ENCODE measurements at places on chromosomes 16 and 17.

DNA sequence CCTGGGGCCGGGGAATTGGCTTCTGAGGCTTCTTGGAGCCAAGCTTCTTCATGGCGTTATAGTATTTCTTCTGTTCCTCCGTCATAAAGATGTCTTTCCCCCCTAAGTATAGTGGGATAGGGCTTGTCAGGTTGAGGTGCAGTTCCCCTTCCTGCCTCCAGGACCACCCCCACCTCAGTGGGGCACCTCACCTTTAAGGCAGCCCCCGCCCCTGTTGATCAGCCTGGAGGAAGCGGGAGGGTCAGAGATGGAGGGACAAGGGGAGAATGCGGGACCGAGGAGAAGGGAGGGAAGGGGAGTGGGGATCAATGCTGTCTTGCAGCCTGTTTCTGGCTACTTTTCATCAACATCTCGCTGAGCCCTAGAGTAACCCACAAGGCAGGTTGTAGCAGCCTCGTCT, 11.6 kb upstream of the CD79B start:
- no peak for DNase-seq

DNA sequence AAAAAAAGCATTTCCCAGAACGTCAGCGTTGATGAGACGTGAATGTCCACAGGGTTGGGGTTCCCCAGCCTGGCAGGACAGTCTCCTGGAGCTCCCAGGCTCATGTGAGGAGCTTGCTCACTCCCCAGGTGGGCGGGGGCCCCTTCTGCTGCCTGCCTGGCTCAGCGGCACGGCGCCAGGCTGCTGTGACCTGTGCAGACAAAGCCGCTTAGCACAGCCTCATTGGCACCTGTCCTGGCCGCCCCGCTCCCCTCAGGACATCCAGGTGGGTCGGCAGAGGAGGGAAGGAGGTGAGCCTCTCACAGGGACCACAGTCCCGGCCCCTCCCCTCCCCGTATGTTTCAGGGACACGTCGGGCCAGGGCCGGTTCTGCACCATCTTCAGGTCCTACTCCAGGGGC, 12.9 kb upstream of the WFIKKN1 start:
- DNase-seq, result no peak

- DNase-seq, result no peak
Observed at GRCh38 chr16:57493767-57494166, 7.5 kb upstream of the DOK4 start.

DNA sequence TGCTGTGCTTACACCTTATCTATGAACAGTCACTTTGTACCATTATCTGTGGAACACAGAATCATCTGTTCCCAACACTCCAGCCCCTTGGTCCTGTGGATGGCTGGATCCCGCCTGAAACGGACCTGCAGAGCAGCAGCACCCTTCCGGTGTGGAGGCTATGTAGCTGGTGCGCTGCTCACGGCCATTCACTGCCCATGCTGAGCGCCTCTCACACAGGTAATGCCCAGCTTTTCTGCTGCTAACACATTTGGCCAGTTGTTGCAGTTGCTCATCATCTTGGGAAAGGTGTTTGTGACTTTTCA, 11.4 kb upstream of the PLK1 start:
- DNase-seq, result no peak

GRCh38 chr16:72291121-72291520, 119.2 kb upstream of the PMFBP1 start:
- no peak for DNase-seq

- no peak for DNase-seq
Observed at GRCh38 chr16:69861292-69862030, 89.7 kb upstream of the CLEC18A start.

DNA sequence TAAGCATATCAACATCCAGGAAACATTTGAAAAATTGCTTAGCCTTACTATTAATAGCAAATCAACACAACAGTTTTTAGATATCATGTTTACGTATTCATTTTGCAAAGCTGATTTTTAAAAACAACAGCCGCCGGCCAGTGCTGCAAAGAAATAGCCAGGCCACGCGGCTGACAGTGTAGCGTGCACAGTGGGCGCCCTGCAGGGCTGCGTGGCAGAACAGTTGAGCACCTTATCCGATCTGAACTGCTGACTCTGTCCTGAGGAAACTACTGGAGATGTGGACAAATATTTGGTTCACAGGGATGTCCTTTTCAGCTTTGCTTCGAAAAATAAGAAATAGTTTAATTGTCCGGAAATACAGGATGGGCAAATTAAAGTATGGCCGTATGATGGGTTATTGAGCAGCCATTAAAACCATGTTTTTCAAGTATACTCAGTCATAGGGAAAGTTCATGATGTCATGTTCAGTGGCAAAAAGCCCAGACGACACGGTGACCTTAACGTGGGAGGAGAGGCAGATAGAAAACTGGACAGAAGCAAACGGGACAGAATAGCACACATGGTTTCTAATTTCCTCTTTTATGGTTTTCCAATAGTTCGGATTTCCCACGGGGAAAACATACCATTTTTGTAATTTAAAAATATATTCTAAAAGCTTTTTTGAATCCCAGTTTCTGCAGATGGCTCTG, 52.4 kb upstream of the ENDOV start:
- DNase-seq, result no peak

GRCh38 chr17:2687074-2687418, 24.5 kb downstream of the CLUH start:
- DNase-seq, result no peak

DNA sequence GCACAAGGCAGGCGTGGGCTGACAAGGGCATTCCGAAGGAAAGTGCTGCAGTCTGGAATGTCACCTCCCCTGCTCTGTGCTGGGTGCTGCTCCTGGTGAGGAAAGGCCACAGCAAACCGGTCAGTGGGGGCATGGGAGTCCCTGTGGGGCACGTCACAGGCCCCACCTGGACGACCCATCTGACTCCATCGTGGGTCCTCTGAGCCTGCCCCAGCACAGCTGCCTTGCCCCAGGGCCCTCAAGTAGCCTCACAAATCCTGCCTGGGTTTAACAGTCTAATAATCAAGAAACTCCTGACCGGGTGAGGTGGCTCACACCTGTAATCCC, 2.8 kb upstream of the MYO15B start:
- DNase-seq, result no peak

DNA sequence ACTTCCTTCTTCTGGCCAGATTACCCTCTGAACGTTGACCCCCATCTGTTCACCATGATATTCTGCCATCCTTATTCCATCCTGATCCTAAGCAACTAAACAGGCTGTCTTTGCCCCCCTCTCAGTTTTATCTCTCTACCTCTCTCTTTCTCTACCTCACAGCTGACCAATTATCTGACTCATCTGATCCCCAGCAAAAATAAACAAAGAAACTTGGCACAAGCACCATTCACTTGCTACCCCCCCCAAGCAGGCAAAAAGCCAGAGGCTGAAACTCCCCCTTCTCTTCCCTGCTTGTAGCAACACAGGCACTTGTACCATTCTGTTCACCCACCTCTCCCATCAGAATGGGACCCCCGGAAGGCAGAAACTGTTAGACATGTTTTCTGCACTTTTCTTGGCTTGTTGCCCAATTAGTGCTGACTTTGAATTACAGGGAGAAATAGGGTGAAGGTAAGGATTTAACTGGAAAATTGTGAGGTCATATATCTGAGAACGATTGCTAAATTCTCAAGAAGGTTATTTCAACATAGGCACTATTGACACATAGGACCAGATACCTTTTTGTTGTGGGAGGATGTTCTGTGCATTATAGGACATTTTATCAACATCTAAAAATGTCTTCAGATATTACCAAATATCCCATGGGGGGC, 163.2 kb downstream of the TOX3 start:
- no peak for DNase-seq

GRCh38 chr17:2462481-2462880, 49.2 kb downstream of the METTL16 start:
- DNase-seq, result no peak

DNA sequence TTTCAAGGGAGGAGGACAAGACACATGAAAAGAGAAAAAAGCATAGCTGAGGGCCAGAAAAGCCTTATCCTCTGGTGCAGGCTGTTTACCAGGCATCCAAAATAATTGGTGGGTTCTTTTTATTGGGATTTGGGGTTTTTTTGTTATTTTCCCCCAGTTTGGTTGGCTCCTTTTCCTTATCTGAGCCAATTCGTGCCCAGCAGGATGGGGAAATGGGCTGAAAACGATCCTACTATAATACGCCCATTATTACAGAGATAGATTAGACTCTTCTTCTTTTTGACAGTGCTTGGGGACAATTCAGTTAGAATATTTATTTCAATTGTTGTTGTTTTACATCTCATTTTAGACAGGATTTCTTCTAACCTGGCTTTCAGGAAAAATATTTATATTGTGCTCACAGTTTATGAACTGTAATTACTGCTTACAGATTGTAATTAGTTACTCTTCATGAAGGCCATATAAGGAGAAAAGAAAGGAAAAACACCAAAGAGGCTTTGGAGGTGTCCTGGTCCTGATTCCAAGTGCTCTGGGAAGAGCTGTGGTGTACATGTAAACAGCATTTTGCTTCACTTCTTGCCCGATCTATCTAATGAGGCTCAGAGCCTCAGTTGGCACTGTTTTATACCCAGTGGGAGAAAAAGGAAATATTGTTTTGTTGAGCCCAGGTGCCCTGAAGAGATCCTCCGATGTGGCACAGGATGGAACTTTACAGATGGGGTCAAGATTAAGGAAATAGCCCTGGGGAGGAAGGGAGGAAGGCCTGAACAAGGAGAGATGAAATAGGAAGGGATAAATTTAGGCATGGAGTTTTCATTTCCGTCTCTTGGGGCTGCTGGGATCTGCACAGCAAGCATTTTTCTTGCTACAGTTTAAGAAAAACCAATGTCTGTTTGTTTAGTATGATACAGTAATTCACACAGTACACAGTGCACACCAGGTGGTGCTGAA, 611 bp upstream of the ANKRD40 start:
- DNase-seq, result no peak

GRCh38 chr16:87288753-87289362, 28.3 kb downstream of the C16orf95 start:
- no peak for DNase-seq

DNA sequence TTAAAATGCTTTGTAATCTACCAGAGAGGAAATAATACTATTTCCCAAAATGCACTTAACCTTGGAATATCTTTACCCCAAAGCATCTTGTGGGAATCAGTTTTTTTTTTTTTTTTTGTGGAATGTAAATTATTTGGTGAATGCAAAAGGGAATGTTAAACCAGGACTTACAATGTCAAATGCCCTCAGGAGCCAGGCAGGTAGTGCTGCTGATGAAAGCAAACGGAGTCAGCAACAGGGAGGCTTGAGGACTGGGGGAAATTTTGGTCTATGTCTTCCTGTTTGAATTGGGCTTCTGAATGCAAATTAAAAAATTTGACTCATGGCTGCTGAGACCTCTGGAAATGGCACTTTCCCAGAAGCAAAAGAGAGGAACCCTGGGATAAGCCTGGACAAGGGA, 96.5 kb upstream of the NLRP1 start:
- no peak for DNase-seq

- no peak for DNase-seq
Observed at GRCh38 chr16:50948268-50948930, 202.7 kb downstream of the SALL1 start.

DNA sequence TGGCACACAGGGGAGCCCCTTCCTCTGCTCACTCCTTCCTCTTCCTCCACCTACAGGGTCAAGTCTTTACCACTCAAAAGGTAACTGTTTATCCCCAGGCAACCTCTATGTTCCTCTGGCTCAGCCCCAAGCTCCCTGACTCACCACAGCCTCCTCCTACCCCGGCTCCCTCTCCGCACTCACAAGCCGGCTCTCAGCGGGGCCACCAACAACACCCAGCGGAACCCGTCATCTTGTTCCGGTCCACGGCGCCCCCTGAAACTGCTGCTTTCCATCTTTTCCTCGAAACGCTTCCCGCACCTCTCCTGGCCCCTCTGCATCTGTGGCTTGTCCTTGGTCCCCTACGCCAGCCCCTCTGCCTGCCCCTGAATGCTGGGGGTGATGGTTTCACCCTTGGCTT, 58.4 kb downstream of the NXN start:
- DNase-seq, result no peak

DNA sequence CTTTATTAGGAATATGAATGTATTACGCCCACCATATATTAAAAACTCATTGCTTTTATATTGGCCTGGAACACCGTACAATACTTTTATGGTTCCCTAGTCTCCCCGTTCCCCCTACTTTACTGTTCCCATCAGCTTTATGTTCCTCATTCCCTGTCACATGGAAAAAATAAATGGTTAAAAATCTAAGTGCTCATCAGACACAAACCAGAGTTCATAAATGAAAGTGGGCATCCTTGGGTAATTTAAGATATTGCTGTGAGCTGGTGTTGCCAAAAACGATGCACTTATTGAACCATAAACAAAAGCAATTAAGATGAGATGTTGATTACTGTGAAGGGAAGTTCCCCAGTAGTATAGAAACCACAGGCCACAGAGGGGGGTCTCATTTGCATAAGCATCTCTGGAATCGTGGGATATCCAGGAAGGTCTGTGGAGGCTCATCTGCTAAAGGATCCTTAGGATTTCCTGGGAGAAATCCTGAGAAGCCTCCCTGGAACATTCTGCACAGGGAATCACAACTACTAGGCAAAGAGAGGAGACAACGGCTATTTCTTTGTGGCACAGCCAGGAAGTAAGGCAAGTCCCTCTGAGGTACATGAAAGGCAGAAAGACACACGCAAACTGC, 591.4 kb upstream of the CDH11 start:
- DNase-seq, result no peak

DNA sequence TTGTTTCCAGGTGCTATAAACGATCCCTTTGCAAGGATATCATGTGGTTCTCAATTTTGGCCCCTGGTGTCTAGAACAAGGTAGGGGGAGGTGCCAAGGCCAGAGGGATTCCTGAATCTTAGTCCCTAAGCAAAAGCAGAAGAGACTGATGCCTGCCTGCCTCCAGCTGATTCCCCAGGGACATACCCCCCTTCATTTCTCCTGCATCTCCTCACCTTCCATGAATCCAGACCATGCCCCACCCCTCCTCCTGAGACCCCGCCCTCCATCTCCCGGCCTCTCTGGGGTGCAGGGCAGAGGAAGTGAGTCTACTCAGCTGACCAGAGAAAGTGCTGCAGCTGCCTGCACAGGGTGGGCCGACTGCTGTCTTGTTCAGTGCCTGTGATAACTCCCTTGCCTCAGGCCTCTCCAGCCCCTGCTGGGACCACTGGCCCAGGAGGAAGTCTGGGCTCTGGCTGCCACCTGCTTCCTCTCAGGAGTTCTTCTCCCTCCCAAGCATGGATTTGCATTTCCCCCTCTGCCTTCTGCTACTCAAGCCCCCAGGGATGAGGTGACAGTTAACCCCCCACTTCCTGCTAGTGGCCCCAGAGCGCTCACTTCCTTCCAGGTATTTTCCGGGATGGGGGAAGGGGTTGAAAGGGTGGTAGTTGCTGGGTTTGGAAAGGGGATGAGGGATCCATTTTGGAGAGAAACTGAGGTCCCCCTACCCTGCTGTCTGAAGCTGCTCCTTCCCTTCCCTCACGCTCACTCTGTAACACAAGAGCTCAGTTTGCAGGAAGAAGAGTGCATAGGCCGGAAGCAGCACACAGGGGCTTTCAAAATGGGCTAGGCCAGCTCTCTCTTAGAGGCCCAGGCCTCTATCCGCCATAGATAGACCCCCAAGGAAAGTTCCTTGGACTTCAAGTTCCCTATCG, 10.5 kb upstream of the TSPOAP1 start:
- peak; percentile 87 for DNase-seq

GRCh38 chr17:52105591-52105990, 52.9 kb downstream of the CA10 start:
- DNase-seq, result no peak

All from activated naive CD8-positive, alpha-beta T cell treated with anti-CD3 and anti-CD28 coated beads, Interleukin-2, amount 50 U/mL, for 24 hours (primary cell).